ENCODE measurements at places on chromosomes 5 and 9.

- DNase-seq = no peak
These were observed 29.9 kb upstream of the TGFBI start for GRCh38 chr5:135998889-135999288.

GRCh38 chr9:79346350-79347020 lies 225.3 kb upstream of the TLE4 start:
- DNase-seq = no peak

GRCh38 chr5:77379558-77380061 lies 112.5 kb downstream of the WDR41 start:
- DNase-seq = peak; percentile 17

GRCh38 chr5:62790348-62790747 lies 211.7 kb downstream of the LRRC70 start:
- no peak for DNase-seq

DNA sequence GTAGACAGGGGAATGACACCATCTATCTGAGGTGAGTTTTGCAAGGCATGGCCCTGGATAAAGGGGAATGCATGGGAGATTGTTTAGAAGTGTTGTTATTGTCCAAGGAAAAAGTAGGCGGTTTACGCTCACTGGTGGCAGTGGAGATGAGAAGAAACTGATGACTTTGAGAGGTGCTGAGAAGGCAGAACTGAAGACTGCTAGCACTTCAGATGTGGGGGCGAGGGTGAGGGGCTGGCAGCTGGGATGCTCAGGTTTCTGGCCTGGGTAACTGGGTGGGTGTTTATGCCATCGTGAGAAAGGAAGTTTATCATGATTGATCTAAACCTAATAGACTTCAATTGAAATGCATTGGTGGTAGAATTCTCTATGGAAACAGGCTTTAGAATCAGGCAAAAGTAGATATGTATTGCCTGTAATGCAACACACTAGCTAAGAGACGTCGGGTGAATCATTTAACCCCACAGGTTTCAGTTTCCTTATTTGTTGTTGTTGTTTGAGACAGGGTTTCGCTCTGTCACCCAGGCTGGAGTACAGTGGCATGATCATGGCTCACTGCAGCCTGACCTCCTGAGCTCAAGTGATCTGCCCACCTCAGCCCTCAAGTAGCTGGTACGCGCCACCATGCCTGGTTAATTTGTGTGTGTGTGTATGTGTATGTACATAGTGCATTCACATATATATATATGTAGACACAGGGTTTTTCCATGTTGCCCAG lies 123.5 kb downstream of the SLC24A2 start:
- DNase-seq = no peak

DNA sequence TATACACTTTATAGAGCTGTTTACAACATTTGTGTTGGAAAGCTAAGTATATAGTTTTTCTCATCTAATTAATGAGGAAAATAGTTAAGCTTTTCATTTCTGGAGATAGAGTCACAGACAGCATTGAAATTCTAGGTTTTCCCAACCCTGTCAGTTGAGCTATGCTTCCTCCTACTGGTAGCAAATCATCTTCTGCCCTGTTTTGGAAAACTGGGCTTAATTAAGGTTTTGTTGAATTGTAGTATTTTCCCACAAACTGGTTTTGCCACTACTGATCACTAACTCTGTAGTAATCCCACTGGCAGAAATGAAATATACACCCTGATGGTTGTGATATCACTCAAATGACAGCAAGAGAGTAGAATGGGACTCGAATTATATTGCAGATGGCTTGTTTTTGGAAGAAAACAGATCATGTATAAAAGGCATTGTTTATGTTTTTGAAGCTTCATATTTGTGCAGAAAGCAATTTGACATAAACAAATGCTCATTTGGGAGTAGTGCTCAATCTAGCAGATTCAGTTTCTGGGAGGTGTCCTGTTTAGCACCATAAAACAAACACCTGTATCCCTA lies 46.6 kb downstream of the CD180 start:
- no peak for DNase-seq

DNA sequence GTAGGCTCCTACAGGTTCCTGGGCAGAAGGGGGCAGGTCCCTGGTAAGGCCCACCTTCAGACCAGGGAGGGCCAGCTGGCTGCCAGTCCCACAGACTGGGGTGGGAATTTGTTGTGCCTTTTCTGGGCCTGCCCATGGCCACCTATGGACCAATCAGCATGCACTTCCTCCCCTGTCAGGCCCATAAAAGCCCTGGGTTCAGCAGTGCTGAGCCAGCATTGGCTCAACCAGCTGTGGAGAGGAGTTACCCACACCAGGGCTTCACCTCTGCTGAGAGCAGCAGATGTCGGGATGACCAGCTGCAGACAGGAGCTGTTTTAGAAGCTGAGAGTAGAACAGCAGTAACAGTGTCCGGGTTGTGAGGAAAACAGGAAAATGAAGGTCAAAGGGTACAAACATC lies 373.4 kb upstream of the ACO1 start:
- DNase-seq = no peak

GRCh38 chr5:151156507-151157420 lies 815 bp downstream of the ANXA6 start:
- DNase-seq = no peak

DNA sequence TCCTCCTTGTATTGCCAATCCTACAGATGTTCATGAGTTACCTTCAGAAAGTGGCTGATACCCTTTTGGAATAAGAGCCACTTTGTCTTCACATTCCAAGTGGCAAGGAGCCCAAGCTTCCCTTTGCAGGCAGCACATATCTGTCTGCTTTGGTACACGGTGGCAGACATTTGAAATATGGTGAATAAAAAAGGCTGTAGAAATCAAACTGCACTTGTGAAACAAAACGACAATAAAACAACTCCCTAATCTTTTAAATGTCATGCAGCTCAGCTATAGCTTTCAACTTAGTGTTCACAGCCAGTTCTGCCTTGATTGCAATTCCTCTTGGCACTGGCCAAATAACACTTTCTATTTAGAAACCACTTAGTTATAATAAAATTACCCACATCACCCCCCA lies 35.0 kb upstream of the DMAC1 start:
- DNase-seq = no peak

DNA sequence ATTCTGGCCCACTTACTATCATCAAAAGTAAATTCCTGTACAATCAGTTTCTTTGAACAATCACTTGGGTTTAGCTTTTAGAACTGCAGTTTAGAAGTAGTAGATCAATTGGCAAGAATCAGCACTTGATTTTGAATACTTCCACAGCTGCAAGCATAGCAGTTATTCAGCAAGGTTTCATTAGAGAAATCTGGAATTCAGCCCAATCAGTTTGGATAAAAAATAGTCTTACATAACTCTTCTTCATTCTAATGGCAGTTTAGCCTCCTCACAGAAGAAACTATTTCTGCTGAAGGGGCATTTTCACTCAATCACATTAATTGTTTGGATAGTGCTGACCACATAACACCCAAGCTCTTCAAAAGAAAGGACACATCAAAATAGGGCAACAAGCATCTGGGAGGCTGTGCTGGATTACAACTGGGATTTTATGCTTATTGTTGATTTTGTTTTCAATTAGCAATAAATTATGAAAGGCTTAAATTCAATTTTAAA lies 336.2 kb upstream of the PDE4D start:
- DNase-seq = no peak

DNA sequence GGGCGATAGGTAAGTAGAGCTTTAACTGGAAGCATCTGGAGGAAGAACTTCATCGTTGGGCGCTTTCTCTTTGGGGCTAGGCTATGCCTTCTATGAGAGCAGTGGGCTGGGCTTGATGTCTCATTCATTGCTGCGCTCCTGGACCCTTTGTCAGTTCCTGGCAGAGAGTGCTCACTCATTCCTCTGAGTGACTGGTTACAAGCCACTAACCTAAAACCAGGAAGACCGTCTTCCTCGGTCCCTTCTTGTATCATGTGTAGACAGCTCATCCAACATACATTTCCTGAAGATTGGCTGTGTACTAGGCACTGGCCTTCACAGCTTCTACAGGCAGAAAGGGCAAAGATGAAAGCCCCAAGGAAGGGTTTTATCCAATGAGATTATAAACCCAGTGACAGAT lies 6.4 kb downstream of the SWI5 start:
- no peak for DNase-seq

DNA sequence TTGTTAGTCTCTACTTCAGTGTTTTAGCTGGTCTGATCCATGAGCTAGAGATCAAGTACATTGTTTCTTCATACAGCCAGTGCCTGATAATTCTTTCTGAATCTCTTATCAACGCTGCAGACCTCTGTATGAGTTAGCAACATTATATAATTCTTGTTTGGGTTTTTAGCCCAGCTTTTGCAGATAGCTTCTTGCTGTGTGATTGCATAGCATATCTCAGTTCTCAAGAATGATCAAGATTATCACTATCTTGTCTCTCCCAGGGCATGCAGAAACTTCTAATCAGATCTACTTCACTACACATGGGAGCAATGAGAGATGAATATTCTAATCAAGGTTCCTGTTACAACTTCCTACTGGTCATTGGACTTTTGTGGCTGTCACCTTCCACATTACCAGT lies 158.3 kb downstream of the FAM174A start:
- no peak for DNase-seq

DNA sequence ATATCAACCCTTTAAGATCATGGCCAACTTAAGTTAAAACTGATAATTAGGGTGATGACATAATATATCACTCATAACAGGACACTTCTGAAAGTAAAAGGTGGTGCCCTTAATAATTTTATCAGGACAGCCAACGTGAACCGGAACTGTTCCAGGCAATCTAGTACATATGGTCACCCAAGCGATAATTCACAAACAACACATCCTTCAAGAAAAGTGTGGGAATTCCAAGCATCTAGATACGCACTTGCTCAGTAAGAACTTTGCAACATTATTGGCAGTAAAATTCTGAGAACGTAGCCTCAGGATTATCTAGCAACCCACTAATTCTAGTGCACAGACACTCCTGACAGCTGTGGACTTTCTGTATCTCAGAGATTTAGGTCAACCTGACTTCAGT lies 85.7 kb downstream of the ALDH7A1 start:
- DNase-seq = no peak

DNA sequence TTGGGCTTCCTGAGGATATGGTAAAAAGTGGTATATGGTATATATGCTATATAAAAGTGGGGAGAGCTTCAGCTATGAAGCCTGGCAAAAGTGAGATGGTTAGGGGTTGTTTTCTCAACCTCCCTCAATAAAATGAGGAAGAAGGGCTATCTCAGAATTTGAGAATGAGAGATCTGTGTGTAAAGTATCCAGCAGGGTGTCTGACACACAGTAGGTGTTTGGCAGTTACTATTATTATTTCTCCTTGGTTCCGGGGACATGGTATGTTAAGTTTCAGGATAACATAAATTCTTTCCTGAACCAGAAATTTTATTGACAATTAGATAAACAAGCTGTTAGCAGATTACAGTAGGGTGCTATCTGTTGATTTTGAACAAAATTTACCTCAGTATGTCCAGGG lies 94.1 kb downstream of the DENND1A start:
- no peak for DNase-seq
